ENCODE measurements at places on chromosomes 12 and 14.
A peak's percentile ranks its signal among the peaks of the same experiment; 100 is the strongest.

DNA sequence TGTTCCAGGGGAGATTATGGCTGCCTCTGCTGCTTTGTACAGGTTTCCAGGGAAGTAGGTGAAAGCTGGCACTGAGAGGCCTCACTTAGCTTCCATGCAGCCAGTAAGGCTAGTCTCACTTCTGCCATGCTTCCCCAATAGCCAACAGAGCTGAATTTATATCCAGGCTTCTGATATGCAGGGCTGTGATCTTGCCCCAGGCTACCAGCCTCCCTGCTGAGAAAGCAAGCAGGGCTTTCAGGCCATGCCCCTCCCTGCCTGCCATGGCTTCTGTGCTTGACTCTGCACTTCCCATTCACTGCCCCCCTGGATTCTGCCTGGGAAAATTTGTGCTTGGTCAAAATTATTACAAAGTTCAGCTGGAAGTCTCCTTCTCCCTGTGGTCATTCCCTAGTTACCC, 302.1 kb upstream of the FBXO33 start:
- DNase-seq = no peak

- DNase-seq = no peak
Measured at GRCh38 chr14:38507299-38507698, 251.4 kb upstream of the CLEC14A start.

- DNase-seq = peak; percentile 24
Measured at GRCh38 chr14:21923820-21924219, 250.2 kb upstream of the OR4E1 start.

GRCh38 chr12:121921066-121921465, 2.7 kb downstream of the CFAP251 start:
- no peak for DNase-seq

DNA sequence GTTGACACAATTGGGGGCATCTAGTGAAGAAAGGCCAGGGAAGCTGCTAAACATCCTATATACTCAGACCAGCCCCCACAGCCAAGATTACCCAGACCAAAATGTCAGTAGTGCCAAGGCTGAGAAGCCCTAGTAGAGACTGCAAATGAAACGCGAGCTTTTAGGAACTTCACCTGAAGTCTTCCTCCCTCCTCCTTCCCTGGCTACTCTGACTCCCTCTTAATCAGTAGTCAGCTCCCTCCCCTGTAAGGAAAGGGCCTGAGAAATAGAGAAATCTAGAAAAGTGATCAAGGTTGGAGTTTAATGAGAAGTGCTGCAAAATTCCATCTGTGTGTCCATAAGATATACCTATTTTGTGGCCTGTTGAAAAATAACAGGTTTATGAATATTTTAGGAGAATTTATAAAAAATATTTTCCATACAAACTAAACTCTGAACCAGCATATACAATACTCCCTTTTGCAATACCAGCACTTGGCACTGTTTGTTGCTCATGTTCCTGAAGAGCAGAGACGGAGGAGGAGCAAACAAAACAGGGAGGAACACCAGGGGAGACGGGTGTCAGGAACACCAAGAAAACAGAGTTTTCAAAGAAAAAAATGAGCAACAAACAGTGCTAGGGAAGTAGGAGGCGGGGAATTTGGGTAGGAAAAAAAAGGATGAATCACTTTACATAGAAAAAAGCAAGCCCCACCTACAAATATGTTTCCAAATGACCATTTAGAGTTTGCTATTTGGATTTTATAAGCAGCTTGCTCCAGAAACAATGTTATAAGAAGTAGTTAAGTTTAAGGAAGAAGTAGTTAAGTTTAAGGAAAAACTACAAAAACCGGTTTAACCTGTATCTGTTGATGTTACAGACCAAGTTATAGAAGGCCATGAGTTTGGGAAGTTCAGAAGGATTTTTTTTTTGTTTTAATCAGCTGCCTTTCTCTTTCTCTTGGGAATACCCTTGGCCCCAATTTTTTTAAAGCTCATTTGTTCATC, 282.1 kb upstream of the GRIP1 start:
- no peak for DNase-seq

DNA sequence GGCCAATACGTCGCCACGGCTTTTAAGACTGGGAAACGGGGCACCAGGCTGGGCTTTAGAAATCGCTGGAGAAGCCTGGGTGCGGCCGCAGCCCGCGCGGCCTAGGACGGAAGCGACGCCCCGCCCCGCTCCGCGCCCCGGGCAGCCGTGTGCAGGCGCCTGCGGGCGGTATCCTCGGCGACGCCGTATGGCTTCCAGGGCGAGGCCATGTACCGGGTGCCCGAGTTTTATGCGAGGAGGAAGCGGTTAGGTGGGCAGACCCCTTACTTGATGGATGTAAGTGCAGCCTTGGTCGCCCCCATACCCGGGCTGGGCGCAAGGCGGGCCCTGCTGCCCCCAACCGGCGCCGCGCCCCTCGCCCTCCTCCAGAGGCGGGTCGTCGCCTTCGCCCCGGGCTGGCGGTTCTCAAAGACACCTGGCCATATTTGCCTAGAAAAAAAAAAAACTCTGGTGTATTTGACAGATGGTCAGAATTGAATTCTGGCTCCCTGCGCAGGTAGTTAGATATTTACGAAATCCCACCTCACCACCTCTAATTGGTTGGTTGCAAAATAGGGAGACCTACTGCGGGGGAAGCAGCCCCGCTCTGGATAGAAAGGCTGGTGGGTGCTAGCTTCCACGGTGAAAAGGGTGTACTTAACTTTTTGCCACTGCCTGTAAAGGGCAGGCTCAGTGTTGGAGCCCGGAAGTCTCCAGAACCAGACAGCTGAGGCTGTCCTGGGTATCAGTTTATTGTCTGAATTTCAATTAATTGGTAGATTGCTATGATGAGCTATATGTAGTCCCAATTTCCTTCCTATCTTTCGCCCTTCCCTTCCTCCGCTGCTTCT, at the start of gene PPP1R36:
Gene PPP1R36 (plus strand): TSS at position 171 of the 830 bp plus-strand sequence. CDS start 37 bp downstream, at position 208.
- no peak for DNase-seq

- DNase-seq = no peak
Measured at GRCh38 chr14:104678901-104679705, 10.3 kb upstream of the INF2 start.

- no peak for DNase-seq
Measured at GRCh38 chr12:124827588-124828184, 36.0 kb downstream of the SCARB1 start.

GRCh38 chr14:59811815-59812214, 58.8 kb downstream of the RTN1 start:
- no peak for DNase-seq

- no peak for DNase-seq
Measured at GRCh38 chr12:117439531-117440001, 78.1 kb upstream of the NOS1 start.

Measured in activated gamma-delta T cell treated with anti-CD3 and anti-CD28 coated beads, Interleukin-2, amount 50 U/mL, for 16 hours (primary cell).